ENCODE measurements at places on chromosomes 16 and 17.

GRCh38 chr16:82995286-82995923 is 368.6 kb downstream of the CDH13 start:
- no peak for DNase-seq

- no peak for DNase-seq
Observed at GRCh38 chr17:63838631-63839171, 3.8 kb downstream of the SMARCD2 start.

DNA sequence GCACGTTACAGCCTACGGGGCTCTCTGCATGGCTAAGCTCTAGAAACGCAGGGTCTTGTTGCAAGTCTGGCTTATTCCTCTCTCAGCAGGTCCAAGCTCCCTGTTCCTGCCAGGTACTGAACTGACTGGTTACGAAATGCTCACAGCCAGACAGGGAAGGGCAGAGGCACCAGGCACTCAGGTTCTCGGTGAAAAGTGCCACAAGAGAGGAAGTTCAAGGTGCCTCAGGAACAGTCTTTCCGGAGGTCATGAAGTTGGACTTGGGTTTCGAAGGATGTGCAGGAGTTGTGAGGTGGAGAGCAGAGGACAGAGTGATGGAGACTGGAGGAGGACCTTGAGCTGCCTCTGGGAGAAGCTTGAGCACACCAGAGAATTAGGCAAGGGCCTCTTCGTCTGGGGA is 124.7 kb upstream of the GSE1 start:
- no peak for DNase-seq

DNA sequence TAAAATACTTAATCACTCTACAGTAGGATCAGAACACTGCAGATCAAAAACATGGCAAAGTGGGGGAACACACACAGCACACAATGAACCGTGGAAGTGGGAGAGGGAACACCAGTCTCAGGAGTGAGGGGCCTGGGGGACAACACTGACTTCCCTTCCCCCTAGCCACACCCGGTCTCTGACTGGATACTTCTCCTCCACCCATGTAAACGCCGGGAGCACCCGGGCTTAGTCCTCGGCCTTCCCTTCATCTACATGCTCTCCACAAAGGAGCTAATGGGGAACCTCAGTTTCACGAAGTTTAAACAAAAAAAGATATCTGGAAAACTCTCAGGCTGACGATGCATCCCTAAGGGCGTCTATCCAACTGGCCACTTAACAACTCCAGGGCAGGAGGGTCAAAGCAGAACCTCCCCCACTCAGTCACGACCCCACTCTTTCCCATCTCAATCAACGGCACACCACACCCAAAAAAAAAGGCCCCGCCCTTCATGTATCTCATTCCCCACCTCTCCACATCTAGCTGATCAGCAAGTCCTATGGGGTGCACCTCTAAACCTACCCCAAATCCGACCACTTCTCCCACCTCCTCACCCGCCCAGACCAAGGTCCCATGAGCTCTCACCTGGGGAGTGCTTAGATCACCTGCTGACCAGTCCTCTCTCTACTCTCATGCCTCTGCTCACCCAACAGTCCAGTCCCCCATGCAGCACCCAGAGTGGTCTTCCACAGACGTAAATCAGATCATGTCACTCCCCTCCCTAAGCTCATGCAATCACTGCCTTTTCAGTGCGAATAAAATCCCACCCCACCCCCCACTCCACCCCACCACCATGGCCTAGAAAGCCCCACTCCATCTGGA is 7.4 kb downstream of the ZDHHC7 start:
- no peak for DNase-seq

DNA sequence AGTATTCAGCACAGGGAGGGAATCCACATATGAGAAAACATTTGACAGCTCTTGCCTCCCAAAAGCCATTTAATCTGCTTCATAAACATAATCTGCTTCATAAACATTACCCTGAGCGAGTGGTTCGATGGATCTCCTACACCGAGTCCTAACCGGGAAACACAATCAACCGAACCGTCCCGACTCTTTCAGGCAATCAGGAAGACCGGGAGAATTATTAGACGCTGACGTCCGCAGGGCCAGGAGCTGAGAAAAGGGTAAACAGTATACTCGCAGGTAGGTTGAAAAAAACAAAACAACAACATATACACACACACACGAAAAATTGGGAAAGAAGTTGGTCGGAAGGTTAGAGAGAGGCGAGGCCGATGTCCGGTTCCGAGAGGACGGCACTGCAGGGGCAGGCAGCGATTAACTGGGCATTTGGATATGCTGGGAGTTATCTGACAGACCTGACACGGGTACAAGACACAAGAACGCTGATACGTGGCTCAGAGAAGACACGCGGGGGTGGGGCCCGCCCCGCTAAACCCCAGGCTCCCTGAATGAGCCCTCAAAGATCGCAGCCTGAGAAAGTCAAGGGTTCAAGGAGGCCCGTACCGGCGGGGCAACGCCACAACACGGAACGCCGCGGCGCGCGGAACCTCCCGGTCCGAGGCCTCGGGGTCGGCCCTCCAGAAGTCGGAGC is 585 bp downstream of the AP1G1 start:
- DNase-seq = peak; percentile 8

DNA sequence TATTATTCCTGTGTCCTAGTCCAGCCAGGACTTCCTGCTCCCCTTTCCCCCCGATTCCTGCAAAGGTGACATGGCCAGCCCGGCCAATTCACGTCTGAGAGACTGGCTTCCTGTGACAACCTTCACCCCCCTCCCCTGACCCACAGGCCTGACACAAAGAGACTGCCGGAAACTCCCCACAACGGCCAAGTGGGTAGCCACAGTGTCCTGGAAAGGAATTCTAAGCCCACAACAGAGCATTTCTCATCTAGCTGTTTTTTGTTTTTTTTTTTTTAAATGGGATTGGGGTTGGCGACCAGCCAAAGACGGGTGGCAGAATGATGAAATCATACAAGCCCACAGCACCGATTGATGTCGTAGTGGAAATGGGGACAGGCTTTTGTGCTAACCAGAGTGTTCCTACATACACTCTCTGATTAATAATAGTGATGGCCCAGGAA is 2.8 kb upstream of the XAF1 start:
- DNase-seq = peak; percentile 60
